Ammon's horn (tissue), 1 donor: ENCODE measurements at places on chromosomes 5 and 9.

DNA sequence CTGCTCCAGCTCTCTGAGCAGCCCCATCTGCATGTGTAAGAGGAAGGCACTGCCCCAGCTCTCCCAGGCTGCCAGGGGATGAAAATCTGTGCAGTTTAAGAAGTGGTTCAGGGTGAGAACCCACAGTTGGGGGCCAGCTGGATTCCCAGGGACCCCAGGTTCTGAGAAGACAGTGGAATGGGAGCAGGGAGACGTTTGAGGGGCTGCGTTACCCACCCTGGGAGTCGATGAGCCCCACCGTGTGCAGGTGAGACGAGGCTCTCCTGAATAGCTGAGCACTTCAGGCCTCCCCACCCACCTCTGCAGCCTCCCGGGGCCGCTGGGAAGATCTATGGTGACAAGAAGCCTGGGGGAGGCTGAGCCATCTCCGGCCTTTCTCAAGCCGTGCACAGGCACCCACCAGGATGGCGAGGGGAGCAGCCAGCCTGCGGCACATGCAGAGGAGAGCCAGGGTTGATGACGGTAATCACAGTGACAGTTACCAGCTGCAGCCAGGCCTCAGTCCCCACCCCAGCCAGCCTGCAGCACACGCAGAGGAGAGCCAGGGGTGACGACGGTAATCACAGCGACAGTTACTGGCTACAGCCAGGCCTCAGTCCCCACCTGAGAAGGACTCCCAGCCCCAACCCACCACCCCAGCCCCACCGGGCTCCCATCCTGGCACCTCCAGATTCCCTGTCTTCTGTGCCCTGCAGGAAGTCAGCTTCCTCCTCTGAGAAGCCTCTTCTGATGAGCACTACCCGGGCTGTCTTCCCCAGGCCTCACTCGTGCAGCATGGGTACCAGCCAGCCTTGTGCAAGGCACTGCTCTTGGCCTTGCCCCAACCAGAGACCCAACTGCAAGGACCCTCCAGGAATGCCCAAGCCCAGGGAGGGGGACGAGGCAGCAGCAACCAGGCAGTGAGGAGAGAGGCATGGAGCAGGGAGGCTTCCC lies 150.8 kb upstream of the PPP1R26 start:
- DNase-seq, result peak; percentile 1

DNA sequence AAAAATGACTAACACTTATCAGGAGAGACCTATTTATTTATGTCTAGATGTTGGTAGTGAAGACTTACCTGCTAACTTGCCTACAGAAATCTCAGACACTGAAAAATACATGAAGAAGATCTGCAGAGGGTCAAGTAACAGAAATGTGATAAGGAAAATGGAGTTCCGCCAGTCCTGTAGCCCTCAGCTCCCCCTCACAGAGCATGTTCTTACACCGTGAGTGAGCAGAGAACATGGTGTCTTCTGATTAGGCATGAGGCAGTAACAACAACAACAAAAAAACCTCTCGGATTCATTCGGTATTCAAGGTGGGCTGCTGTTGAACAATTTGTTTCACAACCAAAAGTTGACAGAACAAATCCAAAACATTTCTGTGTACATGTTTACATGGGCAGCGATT lies 162.0 kb upstream of the SNX2 start:
- no peak for DNase-seq

- no peak for DNase-seq
Measured at GRCh38 chr5:15577132-15577531, 77.2 kb downstream of the FBXL7 start.

DNA sequence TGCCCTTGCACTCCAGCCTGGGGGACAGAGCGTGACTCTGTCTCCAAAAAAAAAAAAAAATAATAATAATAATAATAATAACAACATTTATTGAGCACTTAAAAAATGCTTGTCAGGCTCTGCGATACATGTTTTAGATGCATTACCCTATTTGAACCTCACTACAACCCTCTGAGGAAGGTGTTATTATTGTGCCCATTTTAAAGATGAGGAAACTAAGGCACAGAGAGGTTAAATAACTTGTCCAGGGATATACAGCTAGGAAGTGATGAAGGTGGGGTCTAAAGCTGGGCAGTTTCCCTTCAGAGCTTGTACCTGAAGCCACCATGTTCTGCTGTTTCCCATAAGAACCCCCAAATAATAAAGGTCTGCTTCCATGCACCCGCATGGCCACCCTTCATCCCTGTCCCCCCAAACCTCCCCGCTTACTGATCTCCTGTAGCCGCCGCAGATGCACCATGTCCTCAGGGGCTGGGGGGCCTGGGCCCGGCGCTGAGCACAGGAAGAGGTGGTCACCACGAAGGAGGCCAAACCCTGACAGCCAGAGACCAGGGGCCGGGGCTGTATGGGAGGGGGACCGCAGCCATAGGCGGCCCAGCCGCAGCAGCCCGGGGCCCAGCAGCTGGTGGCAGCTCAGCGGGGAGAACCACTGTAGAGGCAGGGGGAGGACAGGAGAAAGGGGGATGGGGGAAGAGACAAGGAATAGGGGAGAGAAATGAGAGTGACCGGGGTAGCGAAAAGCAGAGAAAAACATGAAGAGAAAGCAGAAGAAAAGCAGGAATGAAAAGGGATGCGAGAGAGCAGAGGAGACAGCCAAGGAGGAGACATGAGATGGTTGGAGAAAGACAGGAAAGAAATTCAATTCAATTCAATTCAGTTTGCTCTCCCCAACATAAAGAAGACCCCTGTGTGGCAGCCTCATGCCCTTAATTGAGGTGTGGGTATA lies 15.1 kb upstream of the FCHSD1 start:
- DNase-seq, result no peak

GRCh38 chr9:70510157-70510770 lies 95.8 kb upstream of the KLF9 start:
- peak; percentile 37 for DNase-seq

GRCh38 chr5:10856683-10857337 lies 95.8 kb upstream of the DAP start:
- DNase-seq, result peak; percentile 77

GRCh38 chr9:36470643-36471290 lies 70.7 kb upstream of the RNF38 start:
- DNase-seq, result peak; percentile 63

DNA sequence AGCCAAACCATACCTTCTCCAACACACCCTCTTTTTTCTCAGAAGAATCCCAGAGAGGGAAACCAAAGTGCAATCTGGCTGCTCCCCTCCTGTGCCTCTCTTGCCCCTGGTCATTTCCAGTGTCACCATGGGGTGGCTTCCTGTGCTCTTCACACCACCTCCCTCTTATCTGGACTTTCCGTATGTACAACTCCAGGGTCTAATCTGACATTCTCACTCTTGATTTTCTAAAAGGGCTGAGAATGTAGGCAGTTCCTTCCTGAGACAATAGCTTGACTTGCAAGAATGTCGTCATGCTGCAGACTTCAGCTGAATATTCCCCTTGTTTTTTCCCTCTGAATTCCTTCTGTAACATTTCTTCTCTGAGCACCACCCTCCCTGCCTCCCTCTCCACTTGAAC lies 110.2 kb downstream of the FBXL7 start:
- no peak for DNase-seq

GRCh38 chr5:135185481-135186065 lies 151.5 kb upstream of the PITX1 start:
- peak; percentile 70 for DNase-seq

GRCh38 chr5:53749621-53750020 lies 189.2 kb downstream of the NDUFS4 start:
- DNase-seq, result no peak

- no peak for DNase-seq
Measured at GRCh38 chr5:32572778-32573480, 12.4 kb upstream of the SUB1 start.

GRCh38 chr9:136792321-136793085 lies 1.4 kb downstream of the TMEM141 start:
- DNase-seq, result no peak

- DNase-seq, result no peak
Measured at GRCh38 chr9:116209414-116210116, 56.0 kb downstream of the PAPPA start.

GRCh38 chr5:150227606-150228273 lies 37.9 kb downstream of the SLC6A7 start:
- DNase-seq, result no peak

- DNase-seq, result no peak
Measured at GRCh38 chr5:163912046-163912445, 406.6 kb downstream of the MAT2B start.

DNA sequence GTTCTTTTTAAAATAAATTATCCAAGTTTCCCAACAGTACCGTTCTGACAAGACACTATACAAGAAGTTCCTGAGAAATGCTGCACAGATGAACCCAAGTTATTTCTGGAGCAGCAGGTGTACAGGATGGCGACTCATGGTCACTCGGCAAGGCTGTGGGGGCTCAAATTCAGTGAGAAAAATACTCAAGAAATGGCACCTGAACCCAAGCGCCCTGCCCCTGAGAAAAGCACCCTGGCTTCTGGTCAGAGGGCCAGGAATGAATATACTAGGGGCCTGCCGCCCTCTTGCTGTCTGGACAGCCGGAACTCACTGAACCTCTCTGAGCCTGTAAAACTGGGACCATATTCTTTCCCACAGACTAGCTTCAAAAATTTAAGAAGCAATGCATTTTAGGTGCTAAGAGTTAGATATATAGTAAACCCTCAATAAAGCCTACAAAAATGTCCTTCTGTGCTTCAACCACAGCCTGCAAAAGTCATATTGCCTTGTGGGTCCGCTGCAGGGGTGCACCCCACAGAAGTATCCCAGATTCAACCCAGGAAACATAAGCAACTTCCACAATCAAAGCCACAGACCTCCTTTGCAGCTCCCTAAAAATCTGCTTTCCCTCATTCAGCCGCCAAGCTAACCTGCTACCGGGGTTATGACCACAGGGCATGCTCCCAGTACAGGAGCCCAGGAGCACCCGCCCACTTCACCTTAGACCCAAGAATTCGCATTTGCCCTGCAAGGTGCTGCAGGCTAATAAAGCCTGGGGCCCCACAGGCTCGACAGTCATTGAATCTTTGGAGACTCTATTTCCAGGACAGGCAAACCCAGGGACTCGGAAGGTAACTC lies 1.4 kb downstream of the RAPGEF1 start:
- no peak for DNase-seq
